Left cardiac atrium (tissue), 4 donors: ENCODE measurements at places on chromosomes 4 and X. TPM values are rescaled to one million over a fixed set of nuclear protein-coding genes. Genes with fewer than 3 reads are reported as not detected.

Gene DSPP
- total RNA-seq = not detected

- no peak for DNase-seq
Measured at GRCh38 chrX:1045680-1046314, 166.7 kb downstream of the CRLF2 start.

Gene FAM53A
- 1.3 TPM for total RNA-seq

GRCh38 chrX:81957900-81958545, 756.1 kb downstream of the SH3BGRL start:
- DNase-seq = no peak

DNA sequence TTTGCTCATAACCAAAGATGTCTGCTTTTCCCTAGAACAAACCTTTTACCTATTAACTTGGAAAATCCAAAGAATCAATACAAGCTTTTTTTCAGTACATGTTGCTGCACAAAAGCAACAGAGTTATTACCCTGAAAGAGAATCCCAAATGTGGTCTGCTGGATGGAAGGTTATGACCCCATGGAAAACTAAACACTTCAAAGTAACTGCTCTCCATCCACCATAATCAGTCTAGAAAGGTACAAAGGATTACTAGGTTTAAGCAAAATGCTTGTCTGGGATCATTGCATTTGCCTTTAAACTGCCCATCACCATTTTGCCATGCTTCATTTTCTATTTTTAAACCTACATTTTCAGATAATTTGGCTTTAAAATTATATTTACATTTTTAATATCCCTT, 11.7 kb downstream of the MMRN1 start:
- DNase-seq = no peak

GRCh38 chrX:39758791-39759525, 338.8 kb downstream of the BCOR start:
- DNase-seq = no peak

- DNase-seq = no peak
Measured at GRCh38 chr4:173821876-173822275, 291.8 kb upstream of the HAND2 start.

Gene PITX2
- 22.4 TPM for total RNA-seq

DNA sequence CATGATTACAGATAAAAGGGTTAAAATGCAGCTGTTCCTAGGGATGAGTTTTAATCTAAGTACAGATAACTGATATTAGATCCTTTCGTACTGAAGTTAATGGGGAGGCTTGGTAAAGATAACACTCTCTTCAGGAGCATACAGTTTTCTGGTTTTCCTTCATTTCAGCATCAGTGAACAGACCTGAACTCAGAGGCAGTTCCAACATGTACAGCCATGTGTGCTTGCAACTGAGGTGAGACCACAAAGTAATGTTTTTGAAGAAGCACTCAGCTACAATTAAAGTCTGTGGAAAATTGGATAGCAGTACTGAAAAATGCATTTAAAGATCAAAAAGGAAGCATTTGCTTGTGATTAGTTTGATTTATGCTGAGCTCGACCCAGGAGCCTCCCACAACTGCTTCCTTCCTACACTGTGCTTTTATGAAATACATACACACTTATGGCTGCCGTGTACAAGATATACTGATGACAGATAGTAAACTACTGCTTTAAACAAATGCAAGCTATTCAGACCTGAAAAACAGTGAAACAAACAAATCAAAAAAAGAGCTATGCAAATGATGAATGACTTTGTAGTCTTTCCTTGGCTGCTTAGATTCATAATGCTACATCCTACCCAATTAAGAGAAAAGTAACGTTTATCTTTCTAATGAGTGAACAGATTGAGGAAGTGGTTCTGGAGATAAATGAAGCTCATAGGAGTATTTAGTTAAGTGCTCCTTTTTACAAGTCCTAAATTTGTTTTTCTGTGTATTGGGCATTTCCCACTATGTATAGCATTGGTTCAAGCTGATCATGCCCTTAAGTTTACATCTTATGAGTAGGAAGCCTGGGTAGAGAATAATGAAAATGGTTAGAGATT, 68.4 kb downstream of the PDLIM5 start:
- no peak for DNase-seq

GRCh38 chrX:134246282-134246681, 9.3 kb downstream of the CCDC160 start:
- DNase-seq = no peak

Gene PAGE1
- not detected for total RNA-seq

DNA sequence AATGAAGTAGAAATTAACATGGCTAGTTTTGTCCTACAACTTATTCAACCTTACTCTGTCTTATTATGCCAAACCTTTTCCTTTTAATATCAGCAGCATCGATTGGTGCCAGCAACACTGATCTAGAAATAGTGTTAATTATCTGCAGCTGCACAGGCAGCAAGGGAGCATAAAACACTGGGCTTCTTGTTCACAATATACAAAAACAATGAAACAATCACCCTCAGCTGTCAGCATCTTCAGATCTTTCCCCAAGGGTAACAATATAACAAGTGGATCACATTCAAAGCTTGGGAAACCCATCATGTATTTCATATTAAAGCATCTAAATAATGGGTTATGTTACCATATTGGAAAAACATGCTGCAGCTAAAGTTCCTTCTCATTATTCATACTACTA, 238.1 kb downstream of the SPOCK3 start:
- DNase-seq = no peak

Gene PLAC1
- not detected for total RNA-seq

DNA sequence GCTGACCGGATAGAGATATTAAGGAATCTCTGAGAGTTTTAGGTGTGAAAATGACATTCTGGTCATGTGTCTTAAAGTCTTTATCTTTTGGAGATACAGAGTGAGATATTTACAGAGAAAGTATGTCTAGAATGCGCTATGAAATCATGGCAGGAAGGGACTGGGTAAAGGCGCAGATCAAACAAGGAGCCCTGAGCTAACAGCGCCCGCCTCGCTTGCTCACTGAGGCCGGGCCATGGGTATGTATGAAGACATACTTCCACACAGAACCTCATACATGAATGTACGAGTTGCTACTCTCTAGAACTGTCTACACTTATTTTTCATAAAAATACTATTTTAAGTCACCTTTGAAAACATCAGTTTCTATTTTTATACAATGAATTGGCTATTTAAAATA, 20.0 kb downstream of the FAM53A start:
- DNase-seq = no peak

DNA sequence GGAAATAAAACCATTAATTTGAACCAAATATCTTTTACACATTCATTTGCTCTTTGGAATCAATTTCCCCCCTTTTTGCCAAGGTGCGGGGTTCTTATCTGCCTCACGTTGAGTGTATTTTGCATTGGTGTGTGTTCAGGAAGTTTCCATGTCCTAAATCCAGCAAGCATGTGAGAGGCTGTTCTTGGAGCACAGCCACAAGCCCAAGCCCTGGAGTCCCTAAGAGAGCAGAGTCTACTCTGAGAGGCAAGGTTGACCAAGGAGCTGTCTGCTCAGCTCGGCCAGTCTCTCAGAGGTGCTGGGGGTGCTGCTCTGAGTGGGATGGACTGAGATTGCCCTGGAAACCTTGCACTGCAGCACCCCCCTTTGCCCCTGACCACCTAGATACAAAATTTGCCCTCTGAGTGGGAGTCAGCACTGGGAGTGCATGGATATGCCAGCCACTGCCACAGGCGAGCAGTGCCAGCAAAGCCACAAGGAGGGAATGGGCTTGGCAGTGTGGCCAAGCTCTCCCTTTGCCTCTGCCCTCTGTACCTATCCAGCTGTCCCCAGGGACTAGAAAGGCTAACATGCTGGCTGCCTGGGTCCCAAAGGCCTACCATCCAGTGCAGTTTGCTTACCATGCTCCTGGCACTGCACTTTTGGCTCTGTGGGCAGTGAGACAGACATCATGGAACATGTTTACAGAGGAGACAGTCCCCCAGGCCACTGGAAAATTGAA, 20.5 kb upstream of the FAM193A start:
- DNase-seq = peak; percentile 55

Gene MTTP
- 0.71 TPM for total RNA-seq

GRCh38 chr4:20075248-20075871, 176.3 kb upstream of the SLIT2 start:
- DNase-seq = no peak

- DNase-seq = peak; percentile 68
Measured at GRCh38 chr4:1693131-1693896, 9.2 kb upstream of the FAM53A start.

DNA sequence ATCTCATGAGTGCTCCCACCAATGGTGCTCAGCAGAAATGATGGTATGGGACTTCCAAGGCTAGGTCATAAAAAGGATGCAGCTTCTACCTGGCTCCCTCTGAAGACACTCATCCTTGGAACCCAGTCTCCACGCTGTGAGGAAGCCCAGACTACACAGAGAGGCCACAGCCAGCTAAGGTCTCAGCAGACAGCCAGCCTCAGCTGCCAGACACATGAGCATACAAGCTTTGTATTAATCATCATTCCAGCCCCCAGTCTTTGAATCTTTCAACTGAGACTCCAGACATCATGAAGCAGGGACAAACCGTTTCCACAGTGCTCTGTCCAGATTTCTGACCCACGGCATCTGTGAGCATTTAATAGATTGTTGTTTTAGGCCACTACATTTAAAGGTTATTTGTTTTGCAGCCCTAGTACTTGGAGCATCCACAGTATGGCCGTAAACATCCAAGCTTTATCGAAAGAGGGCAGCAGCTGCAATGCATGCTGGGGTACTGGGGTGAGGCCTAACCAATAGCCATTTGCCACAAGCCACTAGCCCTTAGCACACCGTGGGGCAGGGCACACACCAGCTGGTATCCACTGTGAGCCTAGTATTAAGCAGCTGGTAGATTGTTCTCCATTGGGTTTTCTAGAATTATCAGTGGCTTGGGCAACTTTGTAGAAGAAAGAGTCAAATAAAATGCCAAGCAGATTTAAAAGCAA, 449.1 kb downstream of the BCOR start:
- DNase-seq = no peak

DNA sequence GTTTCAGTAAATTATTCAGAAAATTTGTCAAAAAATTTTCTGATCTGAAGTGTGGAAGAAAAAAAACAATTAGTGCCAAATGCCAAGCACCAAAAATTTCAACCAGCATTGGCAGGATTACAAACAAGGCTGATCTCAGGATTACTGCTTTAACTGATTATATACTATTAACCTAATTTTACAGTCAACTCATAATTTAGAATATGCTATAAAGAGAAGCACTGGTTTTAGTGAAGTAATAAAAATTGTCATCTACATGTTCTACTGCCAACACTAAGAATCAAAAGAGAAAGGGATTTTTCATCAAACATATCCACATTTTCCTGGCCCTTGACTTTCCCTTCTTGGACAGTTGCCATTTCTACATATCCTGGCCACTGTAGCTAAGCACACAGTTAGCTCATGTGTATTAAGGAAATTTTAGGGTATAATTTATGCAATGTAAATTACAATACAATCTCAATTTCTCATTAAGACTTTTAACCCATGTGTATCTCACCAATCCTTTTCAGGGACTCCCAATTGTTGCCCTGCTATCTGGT, 33.8 kb downstream of the THOC2 start:
- DNase-seq = no peak

DNA sequence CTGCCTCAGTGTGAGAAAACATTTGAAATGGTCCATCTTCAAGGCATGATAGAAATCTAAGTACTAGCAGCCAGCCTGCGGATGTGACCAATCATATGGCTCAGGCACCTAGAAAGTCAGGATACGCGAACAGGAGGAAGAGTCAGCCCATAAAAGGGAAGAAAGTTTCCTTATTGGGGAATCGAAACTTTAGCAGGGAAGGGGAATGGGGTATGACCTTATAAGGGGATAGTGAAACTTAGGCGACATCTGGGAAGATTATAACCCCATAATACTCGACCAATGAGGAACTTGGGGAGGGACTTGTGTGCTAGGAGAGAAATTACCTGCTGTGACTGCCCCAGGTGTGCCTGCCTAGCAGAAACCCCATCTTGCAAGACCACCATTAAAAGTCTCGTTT, 26.2 kb upstream of the PYURF start:
- DNase-seq = no peak

DNA sequence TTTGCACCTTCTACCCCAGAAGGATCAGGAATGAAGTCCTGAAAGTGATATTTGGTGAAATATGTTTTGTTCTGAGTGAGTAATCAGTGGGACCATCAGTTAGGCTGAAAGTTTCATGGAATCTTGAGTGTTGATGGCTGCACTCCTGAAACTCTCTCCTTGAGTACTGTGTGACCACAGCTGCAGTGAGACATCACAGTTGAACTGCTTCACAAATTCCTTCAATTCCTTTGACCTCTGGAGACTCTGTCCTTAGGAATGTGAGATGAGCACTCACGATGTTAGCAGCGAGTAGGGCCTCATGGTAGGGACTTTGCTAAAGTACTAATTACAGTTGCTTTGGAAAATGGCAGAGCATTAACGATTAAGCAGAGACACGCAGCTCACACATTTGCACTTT, 142.9 kb upstream of the SLC4A4 start:
- DNase-seq = no peak

Gene CSTF2
- 7.5 TPM for total RNA-seq

DNA sequence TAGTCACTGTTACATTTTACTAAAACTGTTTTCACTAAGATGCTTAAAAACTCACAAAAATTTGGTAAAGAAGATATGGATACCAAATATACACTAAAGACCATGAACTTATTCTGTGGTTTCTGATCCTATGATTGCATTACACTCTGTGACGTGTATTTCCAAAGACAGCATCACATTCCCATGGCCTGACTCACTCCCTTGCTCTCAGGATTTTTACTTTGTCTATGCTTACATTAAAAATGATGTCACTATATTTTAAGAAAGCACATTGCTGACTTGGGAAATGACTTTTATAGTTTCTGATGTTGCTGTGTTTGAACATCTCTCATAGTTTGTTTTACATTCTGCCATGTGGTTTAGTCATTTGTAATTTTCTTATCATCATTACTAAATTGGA, 327.9 kb upstream of the MAGEB18 start:
- DNase-seq = no peak

- no peak for DNase-seq
Measured at GRCh38 chr4:149914119-149915115, 98.8 kb upstream of the IQCM start.

GRCh38 chrX:1468250-1468772, 15.6 kb upstream of the ASMTL start:
- no peak for DNase-seq

Gene TEX11
- not detected for total RNA-seq

GRCh38 chr4:173535165-173535902, 5.3 kb upstream of the HAND2 start:
- DNase-seq = no peak

GRCh38 chr4:26557164-26557563, 26.7 kb upstream of the TBC1D19 start:
- no peak for DNase-seq
